ENCODE measurements at places on chromosomes 1 and 21.
A peak's percentile ranks its signal among the peaks of the same experiment; 100 is the strongest.

- DNase-seq, result peak; percentile 98
Measured at GRCh38 chr1:27568300-27569087, 35.5 kb downstream of the AHDC1 start.

DNA sequence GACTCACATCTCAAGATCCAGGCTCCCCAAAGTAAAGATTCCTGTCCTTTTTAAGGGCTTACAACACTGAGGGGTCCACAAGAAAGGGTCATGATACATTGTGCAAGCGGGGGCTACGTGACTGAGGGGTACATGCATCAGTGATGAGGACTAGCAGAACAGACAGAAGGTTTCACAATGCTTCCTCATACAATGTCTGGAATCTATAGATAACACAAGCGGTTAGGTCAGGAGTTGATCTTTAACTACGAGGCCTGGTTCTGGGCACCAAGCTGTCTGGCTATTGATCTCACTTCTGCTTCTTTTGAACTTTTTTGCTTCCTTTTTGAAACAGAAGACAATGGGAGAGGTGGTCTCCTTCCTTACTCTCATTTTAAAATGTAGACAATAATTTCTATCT lies 718.6 kb downstream of the AMY1C start:
- DNase-seq, result no peak

- DNase-seq, result peak; percentile 48
Measured at GRCh38 chr1:233240829-233241682, 54.5 kb downstream of the PCNX2 start.

DNA sequence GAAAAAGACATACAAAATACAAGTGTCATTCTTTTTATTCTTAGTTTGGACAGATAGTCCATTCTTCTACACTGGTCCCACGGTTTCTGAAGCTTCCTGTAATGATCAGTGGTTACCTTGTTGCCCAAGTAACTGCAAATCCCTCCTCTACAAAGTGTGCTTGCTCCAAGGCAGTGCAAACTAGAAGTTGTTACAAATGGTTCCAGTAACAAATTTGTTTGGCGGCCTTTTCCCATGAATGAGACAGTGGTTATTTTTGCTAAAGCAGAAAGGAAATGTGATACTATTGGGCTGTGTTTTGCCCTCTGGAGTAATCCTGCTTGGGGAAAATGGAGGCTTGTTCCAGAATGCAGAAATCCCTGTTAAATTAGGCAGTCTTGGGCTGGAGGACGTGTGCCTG lies 8.9 kb downstream of the BACE2 start:
- DNase-seq, result no peak

DNA sequence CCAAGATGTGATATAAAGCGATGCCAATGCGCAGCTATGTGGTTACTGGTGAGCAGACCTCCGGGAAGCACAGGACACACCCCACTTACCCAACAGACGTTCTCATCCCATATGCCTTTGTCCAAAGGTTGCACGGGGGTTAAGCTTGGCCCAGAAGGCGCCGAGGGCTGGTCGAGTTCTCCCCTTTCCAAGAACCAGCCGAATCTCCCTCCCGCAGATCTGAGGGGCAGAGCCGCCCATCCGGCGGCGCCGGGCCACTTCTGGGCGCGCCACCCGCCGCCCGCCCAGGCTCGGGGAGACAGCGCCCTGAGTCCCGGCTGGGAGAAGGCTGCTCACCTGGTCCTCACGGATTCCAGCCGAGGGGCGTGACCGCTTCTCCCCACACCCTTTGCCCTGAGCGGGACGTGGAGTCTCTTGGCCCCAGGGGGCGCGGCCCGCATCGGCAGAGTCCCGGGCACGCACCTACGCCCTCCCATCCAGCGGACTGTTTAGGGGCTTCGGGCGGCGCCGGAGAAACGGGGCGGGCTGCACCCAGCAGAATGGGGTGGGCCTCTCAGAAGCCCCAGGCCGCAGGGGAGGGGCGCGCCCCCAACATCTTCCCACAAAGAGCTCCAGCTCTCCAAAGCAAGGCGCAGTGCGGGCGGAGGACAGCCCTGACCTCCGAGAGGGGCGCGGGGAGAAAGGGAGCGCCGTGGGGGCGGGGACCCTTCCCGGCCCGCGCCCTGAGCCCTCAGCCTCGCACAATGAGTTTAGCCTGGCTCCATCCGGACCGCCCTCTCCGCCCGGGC lies 615 bp downstream of the GPR161 start:
- DNase-seq, result peak; percentile 38

GRCh38 chr1:30378991-30379581 lies 344.3 kb downstream of the MATN1 start:
- DNase-seq, result peak; percentile 30

DNA sequence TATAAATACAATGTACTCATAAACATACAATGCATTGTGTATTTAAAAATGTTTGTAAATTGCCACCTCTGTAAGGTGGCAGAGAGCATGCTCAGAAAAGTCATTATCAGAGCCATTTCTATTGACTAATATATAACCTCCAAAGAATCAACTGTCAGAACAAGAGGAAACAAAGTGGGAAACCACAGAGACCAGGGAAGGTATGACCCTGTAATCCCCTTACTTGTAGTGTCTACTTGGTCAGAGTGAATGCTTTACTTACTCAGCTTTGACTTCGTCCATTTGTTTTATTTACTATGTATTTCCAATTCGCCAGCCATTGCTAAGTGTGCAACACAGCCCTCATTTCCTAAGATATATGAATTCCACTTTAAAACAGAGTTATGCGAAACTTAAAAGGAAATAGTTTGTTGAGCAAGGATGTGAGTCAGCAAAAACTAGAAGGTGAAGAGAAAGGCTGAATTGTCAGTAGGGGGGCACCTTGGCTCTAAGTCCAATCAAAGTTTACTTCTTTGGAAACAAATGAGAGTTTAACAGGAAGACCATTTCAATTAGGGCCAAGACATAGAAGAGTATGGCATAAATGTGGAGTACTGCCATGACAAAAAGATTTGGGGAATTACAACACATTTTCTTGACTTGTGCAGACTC lies 671.7 kb upstream of the PTBP2 start:
- peak; percentile 47 for DNase-seq
